ENCODE measurements at places on chromosomes 6 and 20.

DNA sequence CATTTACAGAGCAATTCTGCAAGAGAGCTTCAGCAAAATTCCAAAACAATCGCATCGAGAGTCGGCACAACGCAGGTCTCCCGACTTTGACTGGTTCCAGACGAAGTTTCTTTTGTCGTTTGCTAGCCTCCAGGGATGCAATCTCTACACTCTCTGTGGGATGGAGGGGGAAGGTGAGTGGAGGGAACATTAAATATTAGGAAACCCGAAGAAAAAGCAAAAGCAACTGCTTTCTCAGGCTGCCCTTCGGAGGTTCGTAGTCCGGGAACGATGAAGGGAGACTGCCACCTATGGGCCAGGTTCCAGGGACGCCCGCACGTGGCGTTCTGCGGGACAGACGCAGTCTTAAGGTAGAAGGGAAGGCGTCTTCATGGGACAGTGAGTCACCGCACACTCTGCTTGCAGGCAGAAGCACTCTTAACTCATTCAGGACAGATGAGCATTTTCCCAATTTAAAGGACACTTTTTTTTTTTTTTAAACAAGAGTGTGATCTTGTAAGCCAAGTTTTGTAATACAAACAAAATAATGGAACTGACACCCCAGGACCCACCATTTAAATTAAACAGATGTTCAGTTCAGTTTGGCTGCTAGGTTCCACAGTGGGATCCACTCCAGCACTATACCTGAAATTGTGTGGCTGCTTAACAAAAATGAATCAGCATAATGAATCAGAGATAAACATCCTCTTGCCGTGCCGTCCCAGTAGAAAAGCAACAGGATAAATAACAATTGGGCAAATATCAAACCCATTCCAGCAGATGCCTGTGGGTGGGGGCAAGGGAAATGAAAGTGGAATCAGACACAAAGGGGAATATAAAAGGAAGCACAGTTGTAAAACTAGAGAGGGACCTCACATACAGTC, 65.8 kb upstream of the ARMC2 start:
- peak; percentile 92 for DNase-seq

DNA sequence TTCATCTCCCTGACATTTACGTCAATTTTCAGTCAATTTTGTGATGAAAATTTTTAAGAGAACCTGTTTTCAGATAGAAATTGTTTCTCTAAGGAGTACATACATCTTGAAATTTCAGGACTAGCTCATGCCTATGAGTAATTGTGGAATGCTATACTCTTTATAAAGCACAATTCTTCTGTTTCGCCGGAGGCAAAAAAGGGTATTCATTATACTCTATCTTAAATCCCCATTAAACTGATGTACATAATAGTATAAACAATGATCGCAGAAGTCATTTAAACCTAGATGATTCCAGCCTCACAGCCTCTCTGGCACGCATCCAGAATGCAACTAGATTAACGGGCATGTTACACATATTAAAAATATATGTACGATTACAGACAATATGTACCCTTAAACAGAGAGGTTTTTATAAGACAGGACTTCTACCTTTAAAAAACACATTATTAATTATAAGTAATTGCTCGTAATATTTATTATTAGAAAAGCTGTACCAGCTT, 62.6 kb downstream of the NRSN1 start:
- DNase-seq, result no peak

DNA sequence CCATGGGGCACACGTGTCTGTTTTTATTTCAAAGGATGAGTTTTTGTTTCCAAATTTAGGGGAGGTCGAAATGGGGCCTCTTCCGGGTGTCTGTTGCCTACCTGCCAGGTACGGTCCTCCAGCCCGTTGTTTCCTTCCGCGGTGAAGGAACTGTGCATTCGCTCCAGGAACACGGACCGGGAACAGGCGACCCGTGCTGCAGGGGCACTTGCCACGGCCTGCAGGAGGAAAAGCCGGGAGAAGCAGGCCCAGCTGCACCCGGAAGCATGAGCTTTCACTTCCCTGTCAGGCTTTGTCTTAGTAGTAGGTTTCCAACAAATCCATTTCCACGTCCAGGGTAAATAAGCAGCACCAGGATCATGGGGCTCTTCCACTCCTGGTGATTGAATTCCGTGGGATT, 17.0 kb upstream of the NPEPL1 start:
- DNase-seq, result no peak

DNA sequence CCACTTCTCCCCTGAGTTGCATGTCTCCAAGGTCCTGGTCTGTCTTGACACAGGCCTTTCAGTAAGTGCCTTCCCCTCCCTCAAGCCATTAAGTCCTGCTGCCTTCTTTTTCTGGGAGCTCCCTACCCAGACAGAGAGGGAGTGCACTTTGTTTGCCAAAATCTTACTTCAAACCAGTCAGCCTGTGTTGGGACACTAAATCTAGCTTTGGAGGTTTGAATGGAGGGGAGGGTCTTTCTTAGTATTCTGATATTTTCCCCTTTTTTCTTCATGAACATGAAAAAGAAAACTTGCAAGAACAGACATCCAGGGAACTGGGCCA, 170.7 kb upstream of the PMEPA1 start:
- no peak for DNase-seq

DNA sequence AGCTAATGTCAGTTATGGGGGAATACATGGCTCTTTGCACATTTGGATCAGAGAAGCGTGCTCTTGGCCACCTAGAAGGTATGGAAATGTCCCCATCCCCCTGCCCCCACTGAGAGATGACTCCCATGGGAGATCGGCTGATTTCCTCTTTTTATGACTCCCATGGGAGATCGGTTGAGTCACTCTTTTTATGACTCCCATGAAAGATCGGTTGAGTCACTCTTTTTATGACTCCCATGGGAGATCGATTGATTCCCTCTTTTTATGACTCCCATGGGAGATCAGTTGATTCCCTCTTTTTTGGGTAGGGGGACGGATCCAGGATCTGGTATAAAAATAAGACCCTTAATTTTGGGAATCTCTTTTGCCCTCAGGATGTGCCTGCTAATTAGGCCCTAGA, 10.3 kb upstream of the TAAR9 start:
- DNase-seq, result no peak

Data from AML-193 (cell line).